Glomerular endothelial cell (primary cell): ENCODE measurements at places on chromosomes 6 and 20.

GRCh38 chr6:12012558-12013306, 620 bp downstream of the HIVEP1 start:
- DNase-seq: no peak

GRCh38 chr6:111258010-111258409, 170.7 kb downstream of the SLC16A10 start:
- no peak for DNase-seq

DNA sequence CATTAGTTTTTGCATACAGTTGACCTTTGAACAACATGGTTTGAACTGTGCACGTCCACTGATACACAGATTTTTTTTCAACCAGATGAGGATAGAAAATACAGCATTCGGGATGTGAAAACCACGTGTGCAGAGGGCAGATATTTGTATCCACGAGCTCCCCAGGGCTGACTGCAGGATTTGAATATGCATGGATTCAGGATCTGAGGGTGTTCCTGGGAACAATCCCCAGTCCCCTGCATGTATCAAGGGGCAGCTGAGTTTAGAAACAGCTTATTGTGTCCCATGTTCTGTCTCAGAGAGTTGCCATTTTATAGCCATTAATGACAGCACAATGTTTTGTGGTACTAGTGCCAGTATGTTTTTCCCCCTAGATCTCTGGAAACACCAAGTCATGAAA, 53.6 kb downstream of the CD164 start:
- no peak for DNase-seq

DNA sequence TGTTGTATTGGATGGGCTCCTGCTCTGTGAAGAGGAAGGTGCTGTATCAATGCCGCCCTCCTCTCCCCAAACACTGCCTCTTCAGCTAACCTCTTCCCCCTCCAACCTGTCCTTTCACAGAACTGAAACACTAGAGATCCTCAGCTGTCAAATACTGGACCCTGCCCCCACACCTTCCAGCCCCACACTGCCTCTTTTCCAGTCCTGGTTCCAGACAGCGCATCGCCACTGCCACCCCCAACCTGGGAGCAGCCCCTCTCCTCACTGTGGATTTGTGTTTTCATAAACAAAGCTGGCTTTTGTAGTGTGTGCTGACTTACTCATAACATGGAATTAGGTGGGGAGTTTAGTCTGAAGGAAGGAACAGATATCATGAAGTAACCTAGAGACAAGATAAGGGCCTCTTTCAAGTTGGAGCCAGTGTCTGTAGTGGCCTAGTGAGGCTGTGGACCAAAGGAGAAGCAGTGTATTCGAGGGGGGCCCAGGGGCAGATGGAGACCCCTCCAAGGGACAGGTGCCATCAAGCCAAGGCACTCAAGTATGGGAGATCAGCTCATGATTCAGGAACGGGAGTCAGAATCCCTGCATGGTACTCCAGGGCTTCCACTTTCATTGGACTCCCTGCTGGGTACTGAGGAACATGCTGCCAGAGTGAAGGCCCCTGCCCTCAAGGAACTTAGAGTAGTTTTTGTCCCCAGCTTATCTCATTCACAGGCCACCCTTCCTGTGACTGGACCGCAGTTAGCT, 2.1 kb downstream of the SCUBE3 start:
- DNase-seq: no peak

DNA sequence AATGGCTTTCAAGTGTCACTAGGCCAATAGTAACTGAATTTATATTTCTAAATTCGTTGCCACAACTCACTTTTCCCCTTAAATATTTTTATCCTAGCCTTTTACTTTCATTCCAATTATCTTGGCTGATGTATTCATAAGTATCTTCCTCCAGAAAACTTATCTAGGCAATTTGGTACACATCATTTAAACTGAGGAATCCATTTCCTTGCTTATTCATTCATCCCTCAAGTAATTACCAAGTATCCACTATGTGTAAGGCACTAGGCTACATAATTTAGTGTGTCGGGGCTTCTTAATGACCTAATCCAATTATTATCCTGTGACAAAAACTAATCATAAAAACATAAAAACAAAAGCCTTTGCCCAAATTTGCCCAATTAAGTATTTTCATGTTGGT, 258.3 kb upstream of the TCF21 start:
- DNase-seq: no peak

- no peak for DNase-seq
These were observed at the start of gene MARCKS for GRCh38 chr6:113856625-113857555. Gene MARCKS, plus strand, starts transcription at chr6:113857345. Its CDS starts 401 bp downstream, at chr6:113857746.

DNA sequence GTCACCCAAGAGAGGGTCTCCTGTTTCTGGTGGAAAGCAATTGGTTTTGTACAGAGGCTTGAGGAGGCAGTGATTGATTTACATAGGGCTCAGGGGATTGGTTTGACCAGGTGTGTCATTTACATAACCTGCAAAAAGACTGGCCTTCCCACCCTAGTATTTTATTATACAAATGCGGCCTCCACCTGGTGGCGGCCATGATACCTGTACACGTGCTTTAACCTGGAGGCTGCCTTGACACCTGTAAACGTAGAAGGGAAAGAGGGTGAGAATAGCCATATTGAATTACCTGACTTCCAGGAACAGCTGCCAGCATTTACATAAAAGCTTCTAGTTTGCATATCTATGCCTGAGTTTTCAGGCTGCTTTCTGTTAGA, 48.7 kb downstream of the HLA-DPB1 start:
- DNase-seq: no peak

- DNase-seq: no peak
These were observed 100.0 kb downstream of the CRYBG1 start for GRCh38 chr6:106460481-106460880.

- DNase-seq: no peak
These were observed 7.0 kb upstream of the UBE2J1 start for GRCh38 chr6:89359561-89359960.

DNA sequence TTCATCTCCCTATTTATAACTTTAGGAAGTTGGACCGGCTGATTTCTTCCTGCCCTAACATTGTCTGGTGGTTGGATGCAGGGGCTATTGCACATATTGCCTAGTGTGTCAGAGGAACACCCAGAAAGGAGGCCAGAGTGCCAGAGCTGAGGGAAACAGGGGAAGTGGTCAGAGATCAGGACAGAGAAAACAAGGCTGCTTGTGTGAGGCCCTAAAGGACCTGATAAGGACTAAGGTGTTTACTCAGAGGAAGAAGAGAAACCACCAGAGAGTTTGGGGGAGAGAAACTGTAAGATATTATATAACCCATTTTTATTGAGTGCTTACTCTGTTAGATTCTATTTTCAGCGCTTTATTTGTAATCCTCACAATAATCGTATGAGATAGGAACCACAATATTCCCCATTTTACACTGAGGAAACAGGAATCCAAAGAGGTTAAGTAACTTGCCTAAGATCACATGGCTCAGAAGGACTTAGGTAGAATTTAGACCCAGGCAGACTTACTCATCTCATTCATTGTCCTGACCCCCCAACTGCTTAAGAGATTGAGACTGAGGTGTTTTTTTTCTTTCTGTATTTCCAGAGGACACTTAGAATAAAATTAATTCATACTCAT, 54.0 kb upstream of the REV3L start:
- no peak for DNase-seq
